ENCODE measurements at places on chromosomes 4 and X. TPM values are rescaled to one million over a fixed set of nuclear protein-coding genes. Genes with fewer than 3 reads are reported as not detected.

GRCh38 chr4:4364061-4364460 is 22.8 kb upstream of the NSG1 start:
- no peak for DNase-seq

DNA sequence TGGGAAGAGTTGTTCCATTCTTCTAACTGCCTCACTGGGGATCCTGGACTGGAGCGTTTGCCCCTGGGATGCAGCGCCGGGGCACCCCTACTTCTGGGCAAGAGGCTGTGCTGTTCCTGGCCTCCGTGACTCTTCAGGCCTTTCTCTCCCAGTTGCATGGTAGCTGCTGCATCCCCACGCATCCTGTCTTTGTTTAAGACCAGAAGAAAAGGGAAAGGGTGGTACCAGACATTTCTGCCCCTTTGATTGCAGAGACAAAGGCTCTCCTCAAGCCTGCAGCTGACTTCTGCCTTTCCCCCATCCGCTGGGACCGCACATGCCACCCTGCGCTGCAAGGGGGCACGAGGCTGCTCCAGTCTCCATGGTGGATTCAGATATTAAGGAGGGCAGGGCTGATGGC is 70.4 kb downstream of the SHROOM2 start:
- no peak for DNase-seq

DNA sequence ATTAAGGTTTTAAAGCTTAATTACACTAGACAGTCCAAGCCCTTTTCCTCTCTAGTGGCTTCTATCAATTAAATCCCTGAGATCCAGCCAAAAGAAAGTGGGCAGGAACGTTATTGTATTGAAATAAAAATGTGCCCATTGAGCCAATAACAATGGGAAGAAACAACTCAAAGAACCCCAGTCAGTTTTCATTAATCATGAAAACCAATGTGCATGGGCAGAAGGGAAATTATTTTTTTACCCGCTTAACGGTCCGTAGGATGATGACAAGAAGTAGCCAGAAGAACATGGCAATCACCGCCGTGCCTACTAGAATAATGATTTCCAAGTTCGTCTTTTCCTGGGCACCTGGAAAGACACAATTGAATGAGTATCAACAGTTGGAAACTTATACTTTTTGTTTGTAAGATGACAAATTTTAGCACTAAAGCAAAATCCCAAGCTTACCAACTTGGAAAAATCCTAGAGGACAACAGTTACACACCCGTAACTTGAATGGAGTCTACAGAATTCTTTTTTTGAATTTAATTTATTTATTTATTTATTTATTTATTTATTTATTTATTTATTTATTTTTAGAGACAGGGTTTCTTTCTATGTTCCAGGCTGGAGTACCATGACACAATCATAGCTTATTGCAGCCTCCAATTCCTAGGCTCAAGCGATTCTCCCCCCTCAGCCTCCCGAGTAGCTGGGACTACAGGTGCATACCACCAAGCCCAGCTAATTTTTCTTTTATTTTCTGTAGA is 26.8 kb downstream of the KDR start:
- no peak for DNase-seq

DNA sequence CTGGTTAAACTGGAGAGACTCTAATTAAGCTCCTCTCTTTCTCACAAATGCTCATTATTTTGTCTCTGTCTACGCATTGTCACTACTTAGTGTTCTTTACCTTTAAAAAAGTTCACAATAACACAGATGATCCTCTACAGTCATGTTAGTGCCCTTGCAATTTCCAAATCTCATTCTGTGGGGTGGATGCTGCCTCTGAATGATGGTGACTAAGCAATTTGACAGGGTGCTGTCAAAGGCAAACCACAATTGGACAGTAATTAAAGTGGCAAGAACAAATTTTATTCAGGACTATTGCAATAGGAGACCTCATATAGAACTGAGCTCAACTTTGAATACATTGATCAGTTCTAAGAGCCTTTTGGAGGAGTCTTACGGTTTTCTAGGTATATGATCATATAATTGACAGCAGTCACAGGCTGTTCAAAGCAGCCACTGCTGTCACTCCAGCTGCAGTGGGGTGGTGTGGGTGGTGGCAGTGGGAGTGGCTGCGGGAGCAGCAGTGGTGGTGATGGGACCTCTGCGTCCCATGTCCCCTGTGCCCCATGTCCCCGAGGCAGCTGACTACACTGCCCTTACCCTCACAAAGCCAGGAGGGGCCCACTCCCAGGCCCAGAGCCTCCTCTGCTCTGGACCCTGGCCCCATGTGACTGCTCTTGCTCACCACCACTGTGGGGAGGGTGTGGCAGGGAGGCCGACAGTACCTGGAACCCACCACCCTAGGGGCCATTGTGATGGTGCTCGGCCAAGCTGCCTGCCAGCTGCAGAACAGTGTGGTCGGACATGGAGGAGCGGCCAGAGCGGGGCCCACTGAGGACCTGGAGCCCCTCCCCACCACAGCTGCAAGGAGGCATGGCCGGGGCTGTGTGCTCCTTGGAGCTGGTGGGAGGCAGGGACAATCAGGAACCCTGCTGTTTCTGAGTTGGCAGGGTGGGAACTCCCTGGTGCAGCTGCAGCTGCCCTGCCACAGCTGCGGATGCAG is 30.4 kb upstream of the PAGE1 start:
- no peak for DNase-seq

DNA sequence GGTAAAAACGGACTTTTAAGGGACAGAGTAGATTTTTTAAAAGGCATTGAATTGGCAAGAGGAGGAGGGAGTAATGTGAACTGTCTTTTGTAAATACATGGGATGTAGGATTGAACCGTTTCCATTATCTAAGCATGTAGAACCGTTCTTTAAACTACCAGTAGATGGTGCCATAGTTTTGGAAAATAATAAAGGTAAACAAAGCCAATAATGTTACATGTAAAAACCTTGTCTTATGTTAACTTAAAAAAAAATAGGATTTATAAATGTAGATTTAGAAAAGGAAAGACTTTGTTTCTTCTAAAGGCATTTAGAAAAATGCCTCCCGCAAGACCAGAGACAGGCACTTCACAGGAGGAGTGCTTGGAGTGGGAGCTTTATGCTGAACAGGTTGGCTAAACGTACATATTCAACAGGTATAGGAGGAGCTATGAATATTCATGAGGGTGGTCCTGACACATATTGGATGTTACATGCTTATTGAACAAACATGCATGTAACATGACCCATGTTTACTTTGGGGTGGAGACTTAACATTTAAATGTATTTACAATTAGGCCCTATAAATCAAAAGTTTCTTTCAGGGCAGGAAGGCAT is 45.5 kb upstream of the FAM241A start:
- no peak for DNase-seq

- DNase-seq, result no peak
These were observed 23.6 kb upstream of the HMGB3 start for GRCh38 chrX:150959557-150959956.

- no peak for DNase-seq
These were observed 78.3 kb upstream of the UNC5C start for GRCh38 chr4:95627024-95627605.

GRCh38 chr4:76504613-76505465 is 69.8 kb downstream of the SHROOM3 start:
- no peak for DNase-seq

DNA sequence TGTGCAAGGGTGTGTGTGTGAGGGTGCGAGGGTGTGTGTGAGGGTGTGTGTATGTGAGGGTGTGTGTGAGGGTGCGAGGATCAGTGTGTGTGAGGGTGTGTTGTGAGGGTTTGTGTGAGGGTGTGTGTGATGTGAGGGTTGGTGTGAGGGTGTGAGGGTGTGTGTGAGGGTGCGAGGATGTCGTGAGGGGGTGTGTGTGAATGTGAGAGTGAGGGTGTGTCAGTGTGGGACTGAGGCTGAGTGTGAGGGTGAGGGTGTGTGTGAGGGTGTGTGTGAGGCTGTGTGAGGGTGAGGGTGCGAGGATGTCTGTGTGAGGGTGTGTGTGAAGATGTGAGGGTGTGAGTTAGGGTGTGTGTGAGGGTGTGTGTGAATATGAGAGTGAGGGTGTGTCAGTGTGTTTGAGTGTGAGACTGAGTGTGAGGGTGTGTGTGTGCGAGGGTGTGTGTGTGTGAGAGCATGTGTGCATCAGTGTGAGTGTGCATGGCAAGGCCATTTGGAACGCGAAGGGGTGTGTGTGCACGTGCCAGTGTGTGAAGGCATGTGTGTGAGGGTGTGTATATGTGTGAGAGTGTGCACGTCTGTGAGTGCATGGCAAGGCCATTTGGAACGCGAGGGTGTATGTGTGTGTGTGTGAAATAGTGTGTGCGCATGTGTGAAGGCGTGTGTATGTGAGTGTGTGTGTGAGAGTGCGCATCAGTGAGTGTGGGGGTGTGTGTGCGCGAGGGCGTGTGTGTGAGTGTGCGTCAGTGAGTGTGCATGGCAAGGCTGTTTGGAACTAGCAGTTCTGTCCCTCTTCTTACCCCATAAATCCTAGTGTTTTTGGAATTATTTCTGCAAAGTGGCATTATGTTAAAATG is 69.8 kb downstream of the RGS12 start:
- DNase-seq, result no peak

DNA sequence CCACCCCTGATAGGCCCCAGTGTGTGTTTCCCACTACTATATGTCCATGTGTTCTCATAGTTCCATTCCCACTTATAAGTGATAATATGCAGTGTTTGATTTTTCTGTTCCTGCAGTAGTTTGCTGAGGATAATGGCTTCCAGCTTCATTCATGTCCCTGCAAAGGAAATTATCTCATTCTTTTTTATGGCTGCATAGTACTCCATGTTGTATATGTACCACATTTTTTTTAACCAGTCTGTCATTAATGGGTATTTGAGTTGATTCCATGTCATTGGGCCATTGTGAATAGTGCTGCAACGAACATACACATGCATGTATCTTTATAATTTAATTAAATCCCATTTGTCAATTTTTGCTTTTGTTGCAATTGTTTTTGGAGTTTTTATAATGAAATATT is 10.3 kb upstream of the TMPRSS11A start:
- DNase-seq, result no peak

GRCh38 chrX:11899091-11899490 is 141.1 kb downstream of the MSL3 start:
- DNase-seq, result no peak

DNA sequence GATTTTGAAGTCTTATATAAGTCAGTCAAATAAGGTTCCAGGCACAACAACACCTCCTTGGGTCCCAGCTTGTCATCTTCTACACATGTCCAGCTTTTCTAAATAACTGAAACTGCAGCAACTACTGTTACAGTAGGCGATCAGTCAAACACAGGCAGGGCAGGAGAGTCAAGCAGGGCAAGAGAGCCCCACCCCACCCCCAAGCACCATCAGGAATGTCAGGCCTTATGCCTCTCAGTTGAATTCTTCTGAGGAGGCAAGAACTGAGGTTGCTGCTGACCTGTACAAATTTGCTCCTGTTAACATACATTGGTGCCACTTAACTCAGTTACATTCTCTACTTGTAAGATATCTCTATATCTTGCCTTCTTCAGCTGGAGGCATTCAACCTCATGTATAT is 608.8 kb upstream of the PCDH10 start:
- DNase-seq, result no peak

DNA sequence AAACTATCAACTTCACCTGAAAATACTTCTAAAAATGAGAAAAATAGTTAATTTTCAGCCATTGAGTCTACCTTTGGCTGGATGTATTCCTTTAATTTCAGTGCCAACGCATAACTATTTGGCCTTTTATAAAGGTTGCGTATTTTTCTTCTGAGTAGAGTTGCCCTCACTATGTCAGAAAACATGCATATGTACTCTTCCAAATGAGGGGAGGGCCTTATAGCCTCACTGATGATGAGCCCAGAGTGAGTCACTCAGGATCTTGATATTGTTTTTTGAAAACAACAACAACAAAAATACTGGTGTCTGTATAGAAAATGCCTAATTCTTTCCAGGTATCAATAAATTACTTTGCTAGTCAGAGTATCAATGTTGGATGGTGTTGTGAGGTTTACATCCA is 349.3 kb downstream of the FBXO8 start:
- DNase-seq, result no peak

GRCh38 chr4:174496631-174497432 is 25.5 kb downstream of the HPGD start:
- DNase-seq, result no peak

DNA sequence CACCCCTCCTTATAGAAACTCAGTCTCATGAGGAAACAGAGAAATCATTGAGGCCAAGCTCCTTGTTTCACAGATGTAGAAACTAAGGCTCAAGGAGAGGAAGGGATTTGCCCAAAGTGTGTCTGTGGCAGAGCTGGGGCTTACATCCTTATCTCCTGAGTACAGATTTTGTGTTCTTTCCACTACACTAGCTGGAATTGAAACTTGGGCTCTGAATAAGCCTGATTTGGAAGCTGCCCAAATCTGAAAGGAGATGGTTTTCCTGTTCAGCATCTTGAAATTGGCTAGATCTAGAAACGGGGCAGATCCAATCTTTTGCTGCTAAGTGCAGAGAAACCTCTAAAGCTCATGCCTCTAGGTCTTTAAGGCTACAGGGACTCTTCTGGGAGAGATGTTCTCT is 24.3 kb downstream of the AWAT2 start:
- no peak for DNase-seq

- DNase-seq, result no peak
These were observed 40.0 kb downstream of the NSUN7 start for GRCh38 chr4:40789771-40790170.

- peak; percentile 17 for DNase-seq
These were observed 19.6 kb upstream of the IQCM start for GRCh38 chr4:149835280-149835679.

DNA sequence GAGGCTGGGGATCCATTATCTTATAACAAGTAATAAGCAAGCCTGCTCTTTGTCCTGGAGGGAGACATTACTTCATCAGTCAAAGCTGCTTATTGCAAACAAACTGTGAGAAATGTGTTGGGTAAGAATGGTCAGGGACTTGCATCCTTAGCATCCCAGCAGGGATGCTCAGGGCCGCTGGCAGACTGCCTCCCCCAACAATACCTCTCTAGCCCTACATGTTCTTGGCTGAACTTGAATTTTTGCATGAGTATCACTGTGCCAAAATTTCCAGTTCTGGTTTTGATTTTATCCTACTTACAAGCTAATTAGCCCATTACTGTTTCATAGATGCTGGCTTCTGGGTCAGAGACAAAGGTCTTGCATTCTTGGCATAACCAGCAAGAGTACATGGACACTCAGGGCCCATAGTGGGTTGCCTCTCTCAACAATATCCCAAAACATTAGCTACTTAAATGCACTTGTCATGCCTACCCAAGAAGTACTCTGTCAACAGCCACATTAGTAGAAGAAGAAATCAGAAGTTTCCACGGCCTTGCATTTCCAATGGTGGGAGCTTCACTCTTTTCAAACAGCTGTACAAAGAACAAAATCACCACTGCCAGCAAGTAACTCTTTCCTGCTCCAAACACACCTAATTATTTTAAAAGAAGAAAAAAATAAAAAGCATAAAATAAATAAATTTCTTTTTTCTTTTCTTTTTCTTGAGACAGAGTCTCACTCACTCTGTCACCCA is 41.9 kb upstream of the NEUROG2 start:
- DNase-seq, result no peak

DNA sequence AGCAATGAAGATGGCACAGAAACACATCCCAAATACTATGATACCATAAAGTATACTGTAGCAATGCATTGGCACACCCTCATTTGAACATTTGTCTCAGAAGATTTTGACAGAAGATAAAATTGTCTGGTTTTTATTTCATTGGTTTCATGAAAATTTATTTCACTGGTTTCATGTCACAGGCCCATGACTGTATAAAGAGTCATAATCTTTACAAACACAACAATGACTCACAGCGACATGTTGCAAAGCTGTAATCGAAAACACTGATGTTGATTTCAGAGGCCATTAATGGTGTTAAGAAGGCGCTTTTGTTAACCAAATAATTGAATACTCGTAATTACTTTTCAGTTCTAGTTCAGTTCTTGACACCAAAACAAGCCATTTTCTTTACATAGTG is 8.1 kb upstream of the DTHD1 start:
- DNase-seq, result no peak

The CENPE gene
- total RNA-seq, result 41.5 TPM

The ABCG2 gene
- total RNA-seq, result 2.1 TPM

The ARHGEF6 gene
- total RNA-seq, result 5.6 TPM

Data from WTC11 (cell line).